Stimulated activated CD4-positive, alpha-beta T cell treated with anti-CD3 and anti-CD28 coated beads, Interleukin-15, amount 100 ng/mL, for 24 hours (primary cell): ENCODE measurements at places on chromosomes 12 and 14.

DNA sequence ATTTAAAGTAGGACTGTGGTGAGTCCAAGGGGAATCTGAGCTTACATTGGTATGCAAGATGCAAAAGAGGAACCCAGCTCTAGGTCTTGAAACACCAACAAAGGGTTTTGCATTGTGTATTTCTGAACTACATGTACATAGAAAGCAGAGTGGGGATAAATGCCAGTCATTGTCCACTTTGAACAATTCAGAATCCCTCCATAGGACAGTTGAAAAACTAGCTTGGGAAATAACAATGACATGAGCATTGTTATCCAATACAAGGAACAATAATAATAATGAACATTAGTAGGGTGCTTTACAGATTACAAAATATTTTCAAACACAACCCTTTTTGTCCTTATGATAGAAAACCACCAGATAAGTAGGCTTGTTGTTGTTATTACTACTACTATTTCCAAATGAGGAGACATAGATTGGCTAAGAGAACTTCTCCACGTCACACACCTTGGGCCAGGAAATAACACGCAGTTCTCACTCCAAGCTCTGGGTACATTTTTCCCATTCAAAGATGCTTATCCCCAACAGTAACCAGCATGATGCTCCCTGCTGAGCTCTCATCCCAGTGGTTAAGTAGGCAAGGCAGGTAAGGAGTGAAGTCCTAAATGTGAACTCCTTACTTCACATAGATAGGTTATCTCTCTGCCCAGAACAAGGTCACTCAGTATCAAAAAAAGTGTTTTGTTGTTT lies 51.7 kb upstream of the RASSF8 start:
- DNase-seq, result no peak

DNA sequence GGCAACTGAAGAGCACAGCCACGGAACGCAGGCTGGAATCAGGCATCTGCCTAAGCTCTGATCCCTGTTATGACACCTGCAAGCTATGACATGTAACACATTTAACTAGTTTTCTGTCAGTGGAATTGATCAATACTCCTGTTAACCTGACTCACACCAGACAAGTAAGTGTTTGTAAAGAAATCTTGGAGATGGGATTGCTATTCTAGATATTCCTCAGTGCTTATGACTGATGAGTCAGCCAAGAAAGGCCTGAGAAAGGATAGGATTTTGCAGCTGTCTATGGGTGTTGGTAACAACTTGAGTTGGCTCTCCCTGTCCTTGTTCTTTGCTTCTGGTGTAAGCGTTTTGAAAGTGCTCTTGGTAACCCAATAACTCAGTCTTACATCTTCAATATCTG lies 110.5 kb downstream of the GPR135 start:
- DNase-seq, result no peak

DNA sequence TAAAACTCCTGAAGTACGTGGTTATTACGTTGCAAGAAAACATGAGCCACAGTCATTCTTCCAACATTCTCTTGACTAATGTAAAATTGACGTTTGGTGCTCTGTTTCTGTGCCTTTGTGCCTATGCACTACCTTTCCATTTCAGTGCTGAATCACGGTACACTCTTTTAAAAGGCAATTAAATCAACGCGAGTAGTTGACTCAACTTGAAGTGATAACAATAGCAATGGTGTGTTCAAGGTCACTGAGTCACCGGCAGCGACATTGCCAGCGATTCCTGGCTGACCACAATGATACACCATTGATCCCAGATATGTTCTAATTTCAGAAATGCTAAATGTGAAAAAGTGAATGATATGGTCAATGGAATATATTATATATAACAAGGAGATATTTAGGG lies 17.8 kb downstream of the AK7 start:
- no peak for DNase-seq

- no peak for DNase-seq
Measured at GRCh38 chr12:92899386-92900001, 29.6 kb downstream of the EEA1 start.

DNA sequence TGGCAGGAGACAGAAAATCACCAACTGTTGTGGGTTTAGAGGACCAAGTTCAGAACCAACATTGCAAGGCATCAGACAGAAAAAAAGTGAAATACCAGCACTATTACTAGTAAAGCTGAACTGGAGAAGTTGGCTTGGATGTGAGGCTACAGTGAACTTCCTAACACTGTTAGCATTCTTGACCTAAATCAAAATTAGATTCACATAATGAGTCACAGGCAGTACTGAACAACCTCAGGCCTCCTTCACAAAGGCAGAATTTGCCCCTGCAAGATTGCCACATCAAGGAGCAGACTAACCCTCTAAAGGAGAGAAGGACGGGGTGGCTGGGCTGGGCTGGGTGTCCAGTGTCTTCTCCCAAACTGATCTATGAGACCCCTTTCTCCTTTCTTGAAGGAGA lies 539.7 kb downstream of the SNAPC1 start:
- no peak for DNase-seq

GRCh38 chr14:92701826-92702225 lies 46.6 kb downstream of the LGMN start:
- no peak for DNase-seq

GRCh38 chr12:23415180-23415579 lies 534.3 kb downstream of the SOX5 start:
- DNase-seq, result no peak

- no peak for DNase-seq
Measured at GRCh38 chr14:105123981-105124765, 44.4 kb downstream of the JAG2 start.

GRCh38 chr12:41983394-41983793 lies 161.3 kb downstream of the GXYLT1 start:
- DNase-seq, result no peak

DNA sequence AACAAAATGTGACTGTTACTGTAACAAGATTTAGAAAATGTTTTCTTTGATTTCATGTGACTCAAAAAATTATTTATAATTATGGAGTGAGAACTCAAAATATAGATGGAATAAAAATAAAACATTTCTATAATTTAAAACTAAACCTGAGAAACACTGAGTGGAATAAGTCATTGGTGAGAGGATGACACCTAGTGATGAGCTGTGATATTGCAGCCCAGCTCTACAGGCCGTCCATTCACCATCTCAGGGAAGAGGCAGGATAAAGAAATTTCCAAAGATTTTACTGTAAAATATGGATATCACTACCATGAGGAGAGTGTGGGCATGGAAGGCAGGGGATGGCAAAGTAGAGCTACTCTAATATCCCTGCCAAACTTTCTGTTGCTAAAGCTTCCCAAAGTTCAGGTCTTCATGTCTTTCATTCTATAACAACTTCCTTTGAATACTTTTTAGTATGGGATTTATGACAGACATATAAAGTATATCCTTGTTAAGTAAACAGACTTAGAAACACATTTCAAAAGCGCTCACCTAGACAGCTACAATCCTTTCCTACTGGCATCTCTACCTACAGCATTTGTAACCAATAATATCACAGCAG lies 308.0 kb downstream of the ITPR2 start:
- peak; percentile 18 for DNase-seq

DNA sequence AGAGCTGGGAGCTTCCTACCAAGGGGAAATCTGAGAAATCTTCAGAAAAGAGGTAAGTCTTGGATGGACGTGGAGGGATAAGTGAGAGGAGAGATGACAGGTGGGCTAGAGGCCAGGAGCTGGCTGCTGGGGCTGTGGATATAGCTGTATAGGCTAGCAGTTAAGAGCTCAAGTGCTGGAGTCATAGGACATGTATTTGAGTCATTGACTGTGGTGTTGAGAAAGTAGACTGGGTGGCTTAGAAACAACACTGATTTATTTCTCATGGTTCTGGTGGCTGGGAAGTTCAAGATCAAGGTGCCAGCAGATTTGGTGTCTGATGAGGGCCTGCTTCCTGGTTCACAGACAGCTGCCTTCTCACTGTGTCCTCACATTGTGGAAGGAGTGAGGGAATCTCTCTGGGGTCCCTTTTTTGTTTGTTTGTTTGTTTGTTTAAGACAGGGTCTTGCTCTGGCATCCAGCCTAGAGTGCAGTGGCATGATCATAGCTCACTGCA lies 151.1 kb upstream of the FUT8 start:
- no peak for DNase-seq

DNA sequence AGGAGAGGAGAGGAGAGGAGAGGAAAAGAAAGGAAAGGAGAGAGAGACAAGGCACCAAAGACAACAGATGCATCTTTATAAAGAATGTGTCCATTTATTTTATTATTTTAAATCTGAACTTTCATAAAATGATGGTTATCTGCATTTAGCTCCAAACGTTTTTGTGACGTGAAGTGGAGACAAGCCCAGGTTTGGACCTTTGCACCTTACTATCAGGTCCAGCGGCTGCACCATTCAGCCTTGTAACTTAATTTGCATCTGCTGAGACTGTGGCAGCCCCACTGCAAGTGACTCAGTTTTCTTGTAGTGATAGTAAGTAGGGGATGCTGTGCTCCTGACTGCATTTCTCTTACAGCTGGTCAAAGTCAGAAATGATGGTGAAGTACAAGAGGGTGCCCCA lies 130.7 kb downstream of the NTF3 start:
- DNase-seq, result no peak

DNA sequence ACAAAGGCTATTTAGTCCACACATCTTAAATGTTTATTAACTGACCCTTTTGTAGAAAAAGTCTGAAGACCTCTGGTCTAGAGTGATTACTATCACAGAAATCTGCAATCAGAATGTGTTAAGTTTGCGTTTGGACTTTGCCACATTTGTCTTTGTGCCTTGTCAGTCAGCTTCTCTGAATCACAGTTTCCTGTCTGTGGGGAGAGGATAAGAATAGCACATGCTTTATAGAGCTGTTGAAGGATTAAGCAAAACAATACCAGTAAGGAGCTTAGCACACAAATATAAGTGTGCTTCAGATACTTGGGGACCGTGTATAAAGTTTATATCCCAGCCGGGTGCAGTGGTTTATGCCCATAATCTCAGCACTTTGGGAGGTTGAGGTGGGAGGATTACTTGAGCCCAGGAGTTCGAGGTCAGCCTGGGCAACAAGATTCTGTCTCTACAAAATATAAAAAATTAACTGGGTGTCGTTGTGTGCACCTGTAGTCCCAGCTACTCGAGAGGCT lies 63.0 kb upstream of the BTG1 start:
- peak; percentile 16 for DNase-seq

GRCh38 chr14:23524954-23525353 lies 26.6 kb downstream of the ZFHX2 start:
- DNase-seq, result no peak

- DNase-seq, result no peak
Measured at GRCh38 chr14:26833621-26834176, 235.9 kb upstream of the NOVA1 start.

- no peak for DNase-seq
Measured at GRCh38 chr12:51209259-51209658, 8.6 kb downstream of the POU6F1 start.

DNA sequence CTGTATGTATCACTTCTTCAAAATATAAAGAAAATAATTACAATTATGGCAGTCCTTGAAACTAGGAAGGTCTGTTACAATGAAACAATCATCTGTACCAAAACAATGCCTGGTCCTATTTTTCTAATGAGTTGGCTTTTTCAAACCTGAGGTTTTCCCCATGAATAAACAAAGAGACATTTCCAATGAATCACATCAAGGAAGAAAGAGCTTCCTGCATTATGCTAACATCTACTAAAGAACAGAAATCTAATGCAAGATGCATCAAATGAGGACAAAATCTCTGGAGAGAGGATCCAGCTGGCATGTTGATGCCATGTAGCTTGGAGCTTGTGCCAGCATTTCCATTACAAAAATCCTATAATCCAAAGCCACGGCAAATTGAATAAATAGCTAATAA lies 29.3 kb downstream of the NIN start:
- no peak for DNase-seq

DNA sequence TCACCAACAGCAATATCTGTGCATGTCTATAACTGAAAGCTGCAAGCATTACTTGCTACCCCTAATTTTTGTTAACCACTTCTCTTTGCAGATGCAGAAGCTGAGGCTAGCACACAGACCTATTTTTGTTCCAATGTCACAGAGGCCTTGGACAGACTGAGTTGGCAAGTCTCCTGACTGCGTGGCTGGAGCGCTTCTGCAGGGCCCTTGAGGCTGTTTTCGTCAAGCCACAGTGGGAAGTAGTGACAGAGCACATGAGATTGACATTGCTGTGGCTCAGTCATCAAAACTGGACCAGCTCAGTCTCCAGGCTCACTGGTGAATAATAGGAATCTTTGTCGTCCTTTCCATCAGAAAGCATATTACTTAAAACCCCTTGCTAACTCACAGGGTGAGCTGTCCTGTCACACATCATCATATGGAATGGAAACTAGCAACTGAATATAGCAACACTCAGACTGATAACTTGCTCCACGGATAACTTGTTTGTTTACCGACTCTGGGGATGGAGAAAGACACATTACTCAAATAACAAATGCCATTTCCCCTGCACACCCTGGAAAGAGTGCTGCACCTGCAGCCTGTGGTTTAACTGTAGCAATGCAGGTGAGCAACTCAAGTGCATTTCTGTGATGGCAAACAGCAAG lies 43.6 kb upstream of the DDX11 start:
- DNase-seq, result no peak

DNA sequence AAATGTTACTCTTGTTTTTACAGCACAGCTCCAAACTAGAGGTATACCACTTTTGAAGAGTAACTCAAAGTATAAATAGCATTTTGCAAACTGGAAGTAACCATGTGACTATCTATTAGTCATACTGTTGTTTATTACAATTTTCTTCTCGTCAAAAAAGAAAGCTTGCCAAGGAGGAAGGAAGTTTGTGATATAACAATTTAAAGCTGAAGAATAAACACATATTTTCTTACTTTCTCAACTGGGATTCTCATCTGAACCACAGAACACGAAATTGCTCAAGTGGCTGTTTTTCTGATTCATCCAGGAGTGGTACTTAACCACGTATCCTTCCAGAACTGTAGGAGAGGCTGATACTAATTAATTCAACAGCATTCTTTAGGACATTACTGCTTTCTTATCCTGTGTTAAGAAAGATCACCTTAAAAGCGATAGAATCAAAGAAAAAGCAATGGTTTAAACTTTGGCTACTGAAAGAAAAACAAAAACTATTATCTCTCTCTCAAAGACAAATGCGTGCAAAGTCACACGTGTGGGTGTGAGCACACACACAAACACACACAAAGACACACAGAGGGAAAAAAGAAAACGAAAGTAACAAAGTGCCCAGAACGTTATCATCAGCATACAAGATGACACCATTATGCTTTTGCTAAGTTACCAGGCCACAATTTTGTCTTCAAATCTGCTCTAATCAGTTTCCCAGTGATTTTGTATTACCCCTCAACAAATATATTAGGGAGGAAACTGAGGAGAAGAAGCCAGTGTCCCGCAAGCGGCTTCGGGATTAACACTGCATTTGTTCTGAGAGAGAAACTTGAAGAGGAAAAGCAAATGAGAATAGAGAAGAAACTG lies at the start of gene CLEC2B:
TSS of gene CLEC2B (minus strand) at position 48 of the 855 bp plus-strand sequence.
- DNase-seq, result peak; percentile 42
